8988T (cell line): ENCODE measurements at places on chromosomes 5 and 9.
A peak's percentile ranks its signal among the peaks of the same experiment; 100 is the strongest.

- DNase-seq = no peak
Measured at GRCh38 chr9:93463638-93464248, 10.4 kb upstream of the FAM120AOS start.

DNA sequence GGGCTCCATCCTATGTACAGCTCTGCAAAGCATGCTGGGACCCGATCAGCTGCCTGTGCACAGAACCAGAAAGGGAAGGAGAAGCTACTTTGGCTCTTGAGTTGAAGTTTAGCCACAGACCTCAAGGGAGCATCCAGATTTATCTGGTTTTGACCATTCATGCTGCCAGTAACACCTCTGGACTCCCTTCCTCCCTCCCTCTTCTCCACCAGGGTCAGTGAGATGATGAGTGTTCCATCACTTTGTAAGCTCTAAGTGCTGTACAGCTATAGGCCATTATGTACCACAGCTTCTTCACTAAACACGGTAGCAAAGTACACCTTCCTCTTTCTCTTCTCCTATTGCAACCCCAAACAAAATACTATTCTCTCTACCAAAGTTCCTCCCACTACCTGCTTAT is 77.9 kb downstream of the GLIS3 start:
- DNase-seq = no peak

DNA sequence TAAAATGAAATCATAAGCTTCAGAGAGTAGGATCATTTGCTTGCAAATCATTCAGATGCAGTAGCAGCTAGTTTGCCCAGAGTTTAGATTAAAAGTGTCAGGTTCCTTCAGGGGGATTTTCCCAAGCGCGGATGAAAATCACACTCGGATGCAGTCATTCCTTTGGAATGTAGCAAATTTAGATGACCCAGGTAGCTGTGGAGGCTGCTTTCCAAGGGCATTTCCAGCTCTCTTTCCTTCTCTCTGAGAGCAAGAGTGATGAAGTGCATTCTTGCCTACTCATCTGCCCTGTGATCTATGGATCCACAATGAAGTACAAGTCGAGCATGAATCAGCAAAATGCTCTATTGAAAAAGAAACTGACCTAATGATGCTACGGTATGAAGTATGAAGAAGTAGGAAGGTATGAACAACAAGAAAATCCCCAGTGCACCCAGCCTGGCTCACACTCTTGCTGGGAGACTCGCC is 200.2 kb downstream of the PLK2 start:
- DNase-seq = peak; percentile 14

DNA sequence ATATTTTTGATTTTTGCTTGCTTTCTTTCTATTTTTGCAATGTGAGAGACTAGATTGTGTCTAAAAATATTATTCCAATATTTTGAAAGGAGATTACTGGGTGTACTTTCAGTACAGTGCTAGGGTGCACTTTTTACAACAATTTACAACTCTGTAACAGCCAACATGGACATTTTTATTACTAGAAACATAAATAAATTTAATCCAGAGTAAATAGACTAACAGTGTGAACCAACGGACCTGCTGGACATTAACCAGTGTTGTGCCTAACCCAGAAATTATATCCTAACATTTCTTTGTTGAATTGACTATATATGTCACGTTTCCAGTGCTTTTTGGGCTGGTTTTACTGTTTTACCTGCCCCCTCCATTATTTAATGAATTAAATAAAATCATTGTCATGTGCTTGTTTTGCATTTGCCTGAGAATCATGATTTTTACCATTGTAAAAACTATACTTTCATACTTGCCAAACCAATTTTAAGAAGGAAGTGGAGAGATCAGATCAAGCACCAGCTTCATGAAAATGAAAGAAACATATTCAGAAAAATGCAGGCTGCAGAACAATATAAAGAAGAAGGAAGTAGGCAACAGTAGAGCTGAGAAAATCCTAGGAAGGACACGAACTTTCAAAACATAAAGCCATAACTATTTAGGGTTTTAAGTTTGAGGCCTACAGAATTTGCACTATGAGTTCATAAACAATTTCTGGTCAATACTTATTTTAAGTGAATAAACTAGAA is 400.8 kb upstream of the PIK3R1 start:
- DNase-seq = no peak

- no peak for DNase-seq
Measured at GRCh38 chr5:5638211-5638610, 215.7 kb downstream of the ICE1 start.

DNA sequence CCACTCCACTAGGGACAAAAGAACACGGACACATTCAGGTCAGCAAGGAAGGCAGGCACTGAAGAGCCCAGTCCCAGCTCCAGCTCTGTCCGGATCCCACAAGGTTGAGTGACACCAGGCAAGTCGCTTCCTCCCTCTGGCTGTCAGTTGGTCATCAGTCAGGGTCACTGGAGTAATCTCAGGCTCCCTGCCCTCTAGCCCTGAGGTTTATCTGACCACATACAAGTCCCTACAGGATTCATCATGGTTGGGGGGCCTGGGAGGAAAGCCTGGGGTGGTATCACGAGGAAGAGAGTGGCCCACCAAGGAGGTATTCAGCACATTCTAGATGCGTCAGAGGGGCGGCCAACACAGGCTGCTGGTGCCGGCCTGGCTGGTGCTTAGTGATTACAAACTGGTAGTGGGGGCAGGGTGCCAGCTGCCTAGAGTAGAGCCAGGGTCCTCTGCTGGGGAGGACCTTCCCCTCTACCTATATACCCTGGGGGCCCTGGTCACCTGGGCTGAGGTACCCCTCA is 81.5 kb downstream of the SHB start:
- DNase-seq = no peak

DNA sequence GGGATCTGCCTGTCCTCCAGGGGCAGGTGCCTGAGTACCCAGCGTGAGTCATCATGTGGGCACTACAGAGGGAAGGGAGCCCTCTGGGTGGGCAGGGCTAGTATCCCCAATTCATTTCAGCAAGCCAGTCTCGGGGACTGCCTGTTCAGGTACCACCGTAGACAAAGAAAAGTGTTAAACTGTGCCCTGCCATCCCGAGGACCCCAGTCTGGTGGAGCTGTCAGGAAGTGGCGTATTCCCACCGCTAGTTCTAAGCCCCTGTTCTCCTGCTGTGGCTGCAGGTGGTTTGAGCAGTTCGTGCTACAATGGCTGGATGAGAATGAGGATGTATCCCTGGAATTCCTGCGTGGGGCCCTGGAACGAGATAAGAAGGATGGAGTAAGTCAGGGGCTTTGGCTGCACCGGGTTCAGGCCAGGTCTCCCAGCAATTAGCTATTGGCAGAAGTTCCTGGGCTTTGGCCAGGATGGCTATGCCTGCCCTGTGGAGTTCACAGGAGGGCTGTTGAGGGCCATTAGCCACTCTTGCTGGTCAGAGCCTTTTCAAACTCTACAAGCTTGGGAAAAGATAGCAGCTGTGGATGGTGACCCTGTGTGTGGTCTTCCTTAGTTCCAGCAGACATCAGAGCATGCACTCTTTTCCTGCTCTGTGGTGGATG is 93.2 kb upstream of the RUSC2 start:
- no peak for DNase-seq

DNA sequence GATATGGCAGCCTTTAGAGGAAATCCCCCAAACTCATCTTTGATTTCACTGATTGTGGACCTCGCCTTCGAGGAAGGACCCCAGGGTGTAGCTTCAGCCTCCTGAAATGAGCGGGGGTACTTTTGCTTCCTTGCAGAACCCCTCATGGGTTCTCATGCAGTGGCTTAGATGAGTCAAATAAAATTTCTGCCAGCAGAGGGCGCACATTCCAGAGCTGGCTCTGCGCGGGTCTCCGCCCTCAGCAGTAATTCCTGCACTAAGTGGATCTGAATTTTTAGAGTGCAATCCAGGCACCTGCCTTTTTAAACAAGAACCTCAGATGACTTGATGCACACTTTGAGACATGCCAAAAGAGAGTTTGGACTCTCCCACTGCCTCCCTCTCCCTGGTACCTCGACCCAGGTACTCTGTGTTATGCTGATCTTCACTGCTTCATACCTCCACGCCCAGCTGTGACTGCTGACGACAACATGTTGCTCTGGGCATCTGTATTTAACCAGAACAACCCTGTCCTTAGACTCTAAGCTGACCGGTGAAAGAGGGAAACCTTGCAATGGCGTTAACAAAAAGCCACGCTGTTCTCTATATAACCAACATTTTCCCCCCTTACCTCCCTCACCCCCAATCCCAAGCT is 7.3 kb downstream of the EGFLAM start:
- peak; percentile 47 for DNase-seq

GRCh38 chr9:27610622-27611021 is 37.3 kb upstream of the C9orf72 start:
- no peak for DNase-seq

GRCh38 chr5:95733107-95733665 is 2.0 kb downstream of the RHOBTB3 start:
- DNase-seq = no peak

DNA sequence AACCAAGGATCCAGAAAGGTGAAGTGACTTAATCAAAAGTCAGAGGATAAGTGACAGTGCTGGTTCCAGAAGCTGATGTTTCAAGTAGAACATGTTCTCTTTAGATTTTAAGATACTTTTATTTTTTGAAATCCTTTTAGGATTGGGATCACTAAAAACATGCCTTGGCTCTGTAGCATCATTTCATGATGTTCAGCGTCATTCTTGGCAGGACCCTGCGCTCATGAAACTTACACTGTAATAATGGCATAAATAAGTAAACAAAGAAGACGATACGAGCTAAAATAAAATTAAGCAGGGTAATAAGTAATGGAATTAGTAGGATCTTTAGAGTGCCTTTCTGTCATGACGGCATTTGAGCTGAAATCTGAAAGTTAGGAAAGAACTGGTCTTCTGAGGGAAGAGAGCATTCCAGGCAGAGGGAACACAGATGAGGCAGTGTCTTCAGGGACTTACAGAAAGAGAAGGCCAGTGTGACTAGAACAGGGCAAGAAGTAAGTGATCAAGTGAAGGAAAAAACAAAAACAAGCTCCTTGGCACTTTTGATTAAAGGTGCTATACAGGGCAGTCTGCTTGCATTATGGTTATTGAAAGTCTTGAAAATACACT is 19.9 kb downstream of the CTNNA1 start:
- no peak for DNase-seq

GRCh38 chr5:149959406-149960236 is 937 bp upstream of the SLC26A2 start:
- peak; percentile 26 for DNase-seq

DNA sequence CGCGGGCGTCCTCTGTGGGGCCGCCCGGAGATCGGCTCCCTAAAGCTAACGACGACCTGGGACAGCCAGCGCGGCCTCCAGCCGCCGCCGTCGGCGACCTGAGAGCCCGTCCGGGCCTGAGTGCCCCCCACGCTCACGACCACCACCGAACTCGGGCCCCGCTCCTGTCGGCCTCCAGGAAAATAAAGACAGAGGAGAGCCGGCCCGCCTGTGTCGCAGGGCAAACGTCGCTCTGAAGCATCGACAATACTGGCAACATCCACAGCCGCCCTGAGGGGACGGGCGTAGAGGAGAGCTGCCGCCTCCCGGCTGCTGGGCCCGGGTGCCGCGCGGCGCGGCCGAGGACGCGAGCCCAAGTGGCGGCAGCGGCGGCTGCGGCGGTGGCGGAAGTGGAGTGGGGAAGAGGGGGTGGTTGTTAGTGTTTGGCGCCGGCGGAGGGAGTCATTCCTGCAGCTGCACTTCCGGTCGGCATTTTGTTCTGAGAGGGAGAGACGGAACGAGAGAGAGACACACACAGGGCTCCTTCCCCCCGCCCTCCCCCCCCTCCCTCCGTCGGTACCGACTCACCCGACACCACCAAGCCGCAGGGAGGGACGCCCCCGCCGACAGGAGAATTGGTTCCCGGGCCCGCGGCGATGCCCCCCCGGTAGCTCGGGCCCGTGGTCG is at the start of gene NIPBL:
TSS of gene NIPBL (plus strand) at position 471 of the 666 bp plus-strand sequence. CDS start 76,928 bp downstream, outside the sequence.
- DNase-seq = peak; percentile 58

DNA sequence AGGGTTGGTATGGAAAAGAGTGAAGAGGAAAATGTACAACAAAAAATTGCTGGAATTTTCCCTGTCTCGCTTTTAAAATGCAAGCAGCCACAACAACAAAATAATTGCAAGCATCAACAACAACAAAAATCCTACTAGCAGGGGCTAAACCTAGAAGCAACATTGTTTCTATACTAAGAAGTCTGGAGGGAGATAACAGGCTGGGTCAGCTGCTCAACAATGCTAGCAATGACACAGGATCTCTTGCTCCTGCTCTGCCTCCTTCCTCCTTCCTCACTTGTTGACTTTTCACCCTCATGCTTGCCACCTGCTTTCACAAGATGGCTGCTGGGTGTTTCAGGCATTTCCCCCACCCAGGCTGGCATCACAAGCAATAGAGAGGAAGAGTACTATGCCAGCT is 7.6 kb upstream of the AOPEP start:
- DNase-seq = no peak

- DNase-seq = no peak
Measured at GRCh38 chr5:123215929-123216702, 127.1 kb downstream of the PRDM6 start.

GRCh38 chr9:92393686-92394085 is 10.7 kb downstream of the OGN start:
- no peak for DNase-seq

DNA sequence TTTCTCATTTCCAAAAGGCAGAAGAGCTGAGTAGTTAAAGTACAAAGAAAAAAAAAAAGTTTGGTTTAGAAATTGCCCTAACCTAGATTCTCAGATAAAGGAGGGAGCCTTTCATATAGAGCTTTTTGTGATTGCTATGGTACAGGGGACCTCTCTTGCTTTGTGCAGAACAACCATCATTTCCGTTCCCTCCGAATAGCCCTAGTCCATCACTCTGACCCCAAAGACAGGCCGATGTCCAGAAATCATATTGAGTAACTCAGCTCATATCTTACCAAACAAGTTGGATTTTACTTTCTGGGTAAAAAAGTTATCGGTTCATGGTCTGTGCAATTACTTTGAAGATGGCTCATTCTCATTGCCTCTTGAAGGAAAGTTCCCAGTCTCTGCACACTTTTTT is 36.7 kb upstream of the COL15A1 start:
- no peak for DNase-seq

DNA sequence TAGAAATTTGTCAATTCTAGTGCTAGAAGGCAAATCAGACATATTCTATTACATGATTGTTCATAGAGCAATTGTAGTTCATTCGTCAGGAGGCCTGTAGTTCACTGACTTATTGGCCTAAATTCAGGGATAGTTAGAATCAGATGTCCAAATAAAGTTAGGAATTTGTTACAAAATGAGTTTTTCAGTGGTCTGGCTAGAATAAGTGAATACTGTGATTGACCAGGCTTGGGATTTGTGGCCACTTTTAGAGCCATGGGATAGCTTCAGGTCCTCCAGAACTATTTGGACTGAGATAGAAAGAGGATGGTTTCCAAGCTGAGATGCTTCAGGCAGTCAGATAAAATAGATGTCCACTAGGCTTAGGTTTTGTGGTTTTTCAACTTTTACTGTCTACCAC is 199.1 kb upstream of the MPDZ start:
- no peak for DNase-seq

DNA sequence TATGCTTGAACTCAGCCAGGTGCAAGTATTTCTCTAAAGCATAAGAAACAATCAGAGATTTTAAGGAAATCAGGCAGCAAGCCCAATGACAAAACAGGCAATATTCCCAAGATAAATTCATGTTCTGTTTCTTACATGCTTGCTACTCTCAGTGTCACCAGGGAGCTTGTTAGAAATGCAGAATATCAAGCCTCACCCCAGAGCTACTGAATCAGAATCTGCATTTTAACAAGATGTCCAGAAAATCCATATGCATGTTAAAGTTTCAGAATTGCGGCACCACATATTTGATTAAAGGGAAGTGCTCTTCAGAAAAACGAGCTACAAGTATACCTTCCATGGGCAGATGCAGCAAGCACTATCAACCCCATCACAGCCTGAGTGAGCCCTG is 54.4 kb downstream of the MFAP3 start:
- DNase-seq = no peak

- no peak for DNase-seq
Measured at GRCh38 chr5:29017501-29017900, 1979.1 kb upstream of the CDH9 start.
